ENCODE measurements at places on chromosomes 5 and 9.

- no peak for DNase-seq
Measured at GRCh38 chr9:7284517-7284916, 515.1 kb downstream of the DMAC1 start.

GRCh38 chr9:123928533-123929176 lies 1.3 kb downstream of the DENND1A start:
- DNase-seq = no peak

- no peak for DNase-seq
Measured at GRCh38 chr9:3043369-3043768, 199.5 kb upstream of the PUM3 start.

GRCh38 chr9:114163517-114163951 lies 8.2 kb downstream of the COL27A1 start:
- no peak for DNase-seq

DNA sequence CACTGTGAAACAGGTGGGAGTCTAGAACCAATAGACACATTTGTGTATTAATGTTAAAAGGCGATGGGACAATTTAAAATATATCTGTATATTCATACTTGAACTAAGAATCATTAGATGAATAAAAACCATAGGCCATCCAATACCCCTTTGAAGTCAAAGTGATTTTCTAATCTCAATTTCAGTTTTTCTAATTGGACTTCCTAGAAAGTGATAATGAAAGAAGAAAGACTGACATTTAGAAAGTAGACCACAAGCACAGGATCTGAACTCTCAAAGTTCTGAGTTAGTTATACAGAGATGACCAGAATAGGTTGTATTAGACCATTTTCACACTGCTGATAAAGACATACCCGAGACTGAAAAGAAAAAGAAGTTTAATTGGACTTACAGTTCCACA lies 412.8 kb upstream of the PIK3R1 start:
- no peak for DNase-seq

GRCh38 chr5:97452646-97453045 lies 269.6 kb upstream of the RIOK2 start:
- no peak for DNase-seq

DNA sequence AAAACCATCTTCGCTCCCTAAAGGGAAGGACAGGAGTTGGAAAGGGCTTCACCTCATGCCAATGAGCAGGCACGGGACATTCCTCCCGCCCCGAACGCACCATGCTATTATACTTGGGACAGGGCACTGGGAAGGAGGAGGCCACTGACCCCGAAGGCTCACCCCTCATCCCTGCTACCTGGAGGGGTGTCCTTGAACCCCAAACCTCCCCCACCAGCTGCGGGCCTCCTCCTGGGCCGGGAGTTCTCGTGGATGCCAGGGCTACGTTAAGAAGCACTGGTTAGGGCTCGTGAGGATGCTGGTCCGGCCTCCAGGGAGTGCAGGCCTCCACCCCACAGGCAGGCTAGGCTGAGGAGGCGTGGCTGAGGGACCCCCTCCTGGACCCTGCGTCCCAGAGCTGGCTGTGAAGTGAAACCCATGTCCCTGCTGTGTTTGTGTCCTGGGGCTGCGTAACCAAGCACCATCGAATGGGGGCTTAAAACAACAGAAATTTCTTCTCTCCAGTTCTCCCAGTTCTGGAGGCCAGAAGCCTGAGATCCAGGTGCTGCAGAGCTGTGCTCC lies 111.0 kb upstream of the SARDH start:
- DNase-seq = no peak

GRCh38 chr5:87081511-87082372 lies 185.9 kb upstream of the RASA1 start:
- DNase-seq = no peak

GRCh38 chr5:9058161-9058560 lies 487.7 kb downstream of the SEMA5A start:
- no peak for DNase-seq

- DNase-seq = no peak
Measured at GRCh38 chr5:127008300-127008975, 21.9 kb downstream of the MARCHF3 start.

DNA sequence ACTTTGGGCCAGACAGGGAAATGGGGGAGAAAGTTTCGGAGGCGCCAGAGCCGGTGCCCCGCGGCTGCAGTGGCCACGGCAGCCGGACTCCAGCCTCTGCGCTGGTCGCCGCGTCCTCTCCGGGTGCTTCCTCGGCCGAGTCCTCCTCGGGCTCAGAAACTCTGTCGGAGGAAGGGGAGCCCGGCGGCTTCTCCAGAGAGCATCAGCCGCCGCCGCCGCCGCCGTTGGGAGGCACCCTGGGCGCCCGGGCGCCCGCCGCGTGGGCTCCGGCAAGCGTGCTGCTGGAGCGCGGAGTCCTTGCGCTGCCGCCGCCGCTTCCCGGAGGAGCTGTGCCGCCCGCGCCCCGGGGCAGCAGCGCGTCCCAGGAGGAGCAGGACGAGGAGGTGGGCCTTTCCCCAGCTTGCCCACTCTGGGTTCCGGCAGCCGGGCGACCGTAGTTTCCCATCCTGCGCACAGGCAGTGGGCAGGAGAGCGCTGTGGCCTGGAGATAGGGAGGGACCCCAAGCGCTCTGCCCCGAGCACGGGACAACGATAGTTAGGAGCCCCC lies 516 bp downstream of the MAST4 start:
- DNase-seq = no peak

GRCh38 chr9:7180247-7180646 lies 422.5 kb downstream of the KDM4C start:
- DNase-seq = no peak
